ENCODE measurements at places on chromosomes 2 and 18.

DNA sequence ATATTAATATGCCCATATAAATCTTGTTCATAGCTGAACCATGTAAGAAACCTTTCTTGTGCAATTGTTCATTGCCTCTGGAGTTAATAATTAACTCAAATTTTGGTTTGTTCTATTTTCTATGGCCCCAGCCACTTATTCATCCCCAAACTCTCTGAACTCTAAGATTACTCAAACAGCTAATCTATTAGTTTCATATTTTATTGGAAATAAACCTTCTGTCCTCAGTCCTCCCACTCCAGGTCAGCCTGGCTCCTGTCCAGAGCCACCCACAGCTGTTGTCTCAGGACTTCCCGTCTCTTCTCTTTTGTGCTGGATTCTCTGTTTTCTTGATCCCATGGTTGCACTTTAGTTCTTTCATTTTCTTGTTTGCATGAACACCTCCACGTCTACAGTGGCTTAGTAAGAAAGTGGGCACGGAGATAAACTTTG, 4.4 kb upstream of the RNF103 start:
- no peak for DNase-seq

GRCh38 chr18:62037012-62037742, 144.4 kb upstream of the RNF152 start:
- DNase-seq = no peak

- DNase-seq = no peak
These were observed 1622.1 kb downstream of the LRP1B start for GRCh38 chr2:140508756-140509155.

GRCh38 chr18:35267809-35268208, 22.2 kb downstream of the ZSCAN30 start:
- no peak for DNase-seq

DNA sequence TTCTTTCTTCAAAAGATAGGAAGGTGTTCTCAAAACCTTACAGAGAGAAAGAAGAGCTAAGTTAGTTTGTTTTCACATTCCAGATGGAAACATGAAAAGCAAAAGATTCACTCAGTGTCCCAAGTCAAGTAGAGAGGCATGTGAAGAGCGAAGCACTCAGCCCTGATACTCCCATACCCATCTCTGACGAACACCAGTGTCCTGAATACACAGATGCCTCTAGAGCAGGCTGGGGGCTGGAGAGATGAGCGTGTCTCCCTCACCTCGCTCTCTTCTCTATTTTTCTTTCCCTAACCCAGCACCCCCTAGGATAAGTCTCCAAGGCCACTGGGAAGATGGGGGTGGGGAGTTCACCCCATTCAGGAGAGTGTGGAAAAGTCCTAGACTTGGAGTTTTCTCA, 227.8 kb downstream of the TMEM163 start:
- no peak for DNase-seq

- no peak for DNase-seq
These were observed 235.6 kb upstream of the HNRNPA3 start for GRCh38 chr2:176976736-176977685.

GRCh38 chr2:178008636-178009289, 63.8 kb downstream of the PDE11A start:
- DNase-seq = no peak

DNA sequence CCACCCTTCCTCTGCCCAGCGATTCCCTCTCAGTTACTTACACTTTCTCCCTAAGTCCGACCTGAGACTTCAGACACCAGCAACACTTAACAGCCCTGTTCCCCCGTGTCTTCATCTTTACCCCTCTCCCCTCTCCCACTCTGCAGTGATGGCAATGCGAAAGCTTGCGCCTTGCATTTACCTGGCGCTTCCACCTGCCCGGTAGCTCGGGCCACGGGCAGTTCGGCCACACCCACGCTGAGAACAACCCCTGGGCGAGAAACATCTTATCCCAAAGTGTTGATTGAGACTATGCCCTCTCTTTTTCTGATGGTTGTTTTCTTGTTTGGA, 558 bp downstream of the DNAJC10 start:
- no peak for DNase-seq

DNA sequence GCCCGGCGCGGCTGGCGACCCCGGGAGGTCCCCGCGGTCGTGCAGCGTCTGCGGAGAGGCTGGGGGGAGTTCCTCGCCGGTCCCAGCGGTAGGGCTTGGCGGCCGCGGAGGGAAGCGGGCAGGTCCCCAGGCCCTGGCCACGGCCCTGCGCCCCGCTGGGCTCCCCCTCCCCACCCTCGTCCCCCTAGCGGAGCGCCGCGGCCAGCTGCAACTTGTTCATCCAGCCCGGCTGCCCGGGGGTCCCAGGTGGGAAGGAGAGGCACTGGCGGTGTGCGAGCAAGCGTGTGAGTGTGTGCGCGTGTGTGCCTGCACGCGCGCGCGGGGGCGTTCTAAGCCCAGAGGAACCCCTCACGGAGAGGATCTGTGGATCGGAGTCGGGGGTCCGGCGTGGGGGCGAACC, 1.3 kb downstream of the PTPRM start:
- DNase-seq = no peak

DNA sequence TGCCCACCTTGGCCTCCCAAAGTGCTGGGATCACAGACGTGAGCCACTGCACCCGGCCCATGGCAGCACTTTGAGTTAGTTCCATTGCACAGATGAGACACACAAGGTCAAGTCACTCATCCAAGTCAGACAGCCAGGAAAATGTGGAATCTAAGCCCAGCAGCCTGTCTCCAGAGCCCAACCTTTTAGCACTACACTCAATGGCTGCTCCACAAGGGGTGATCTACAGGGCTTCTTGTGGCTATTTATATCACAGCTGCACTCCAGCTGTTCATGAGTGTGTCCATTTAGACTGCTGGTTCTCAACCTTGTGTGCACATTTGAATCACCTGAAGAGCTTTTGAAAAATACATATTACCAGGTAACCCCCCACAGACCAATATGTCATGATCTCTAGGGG, 72.9 kb upstream of the RPL31 start:
- DNase-seq = no peak

DNA sequence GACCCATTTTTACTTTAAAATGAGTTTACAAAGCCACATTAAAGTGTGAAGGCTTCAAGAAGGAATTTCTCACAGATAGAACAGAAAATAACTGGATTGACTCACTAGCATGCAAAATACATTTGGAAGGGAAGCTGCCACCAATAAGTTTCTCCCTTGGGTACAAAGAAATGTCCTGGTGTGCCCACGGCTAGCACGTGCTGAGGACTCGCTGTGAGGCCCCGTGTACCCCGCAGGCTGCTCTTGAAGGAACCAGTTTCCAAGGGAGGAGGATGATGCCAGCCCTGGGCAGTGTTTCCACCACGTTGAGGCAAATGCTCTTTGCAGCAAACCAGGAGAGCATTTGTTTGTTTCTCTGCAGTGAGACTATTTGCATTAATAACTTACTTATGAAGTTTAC, 207.3 kb downstream of the SH3RF3 start:
- no peak for DNase-seq

DNA sequence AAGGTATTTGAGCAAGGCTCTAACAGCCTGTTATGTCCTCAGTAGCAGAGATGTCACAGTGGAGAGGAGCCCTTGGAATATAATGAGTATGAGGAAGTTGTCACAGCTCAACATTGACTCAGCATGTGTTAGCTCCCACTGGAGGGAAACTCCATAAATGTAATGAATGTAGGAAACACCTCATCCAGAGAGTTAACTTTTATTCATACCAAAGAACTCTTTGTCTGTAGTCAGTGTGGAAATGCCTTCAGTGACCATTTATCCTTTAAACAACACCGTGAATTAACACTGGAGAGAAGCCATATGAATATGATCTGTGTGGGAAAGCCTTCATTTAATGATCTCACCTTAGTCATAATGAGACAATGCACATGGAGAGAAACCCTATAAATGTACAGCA, 59.7 kb downstream of the CYP1B1 start:
- DNase-seq = no peak

- DNase-seq = no peak
These were observed 1.5 kb upstream of the KLHL30 start for GRCh38 chr2:238136820-238137537.

GRCh38 chr2:231009236-231009919, 13.5 kb downstream of the SPATA3 start:
- no peak for DNase-seq

GRCh38 chr18:48735080-48735676, 196.3 kb downstream of the CTIF start:
- no peak for DNase-seq

DNA sequence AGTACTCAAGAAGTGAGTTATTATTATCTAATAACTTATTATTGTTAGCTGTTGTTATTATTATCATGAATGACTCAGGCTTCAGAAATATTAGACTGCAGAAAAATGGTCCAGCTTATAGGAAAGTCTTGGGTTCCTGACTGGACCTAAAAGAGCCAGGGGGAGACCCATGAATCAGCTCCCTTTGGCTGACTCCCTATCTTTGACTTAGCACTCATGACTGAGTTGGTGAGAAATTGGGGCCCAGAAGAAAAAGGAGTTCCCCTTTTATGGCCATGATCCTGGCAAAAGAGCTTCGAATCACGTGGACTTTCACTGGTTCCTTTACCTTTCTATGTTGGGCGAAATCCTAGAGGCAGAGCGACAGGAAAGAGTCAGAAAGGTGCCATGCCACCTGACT, 145.8 kb downstream of the MYO3B start:
- no peak for DNase-seq

DNA sequence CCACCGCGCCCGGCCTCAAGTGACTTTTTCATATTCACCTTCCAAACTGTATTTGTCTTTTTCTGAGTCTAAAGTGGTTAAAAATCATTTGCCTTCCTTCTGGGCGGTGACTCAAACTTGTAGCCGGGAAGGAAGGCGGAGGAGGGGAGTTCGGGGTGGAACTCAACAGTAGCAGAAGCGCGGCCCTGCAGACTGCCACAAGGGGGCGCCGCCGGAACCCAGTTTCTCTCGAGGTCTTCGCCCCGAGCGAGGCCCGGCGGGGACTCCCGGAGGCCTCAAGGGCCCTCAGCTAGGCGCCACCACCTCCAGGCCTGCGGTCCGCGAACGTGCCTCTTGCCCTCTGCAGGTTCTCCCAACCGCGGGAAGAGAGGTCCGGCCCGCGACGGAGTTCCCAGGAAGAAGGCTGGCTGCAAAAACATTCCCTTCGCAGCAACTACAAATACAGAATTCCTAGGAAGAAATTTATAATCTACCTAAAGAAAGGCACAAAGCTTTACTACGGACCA, 16.8 kb upstream of the ITM2C start:
- peak; percentile 88 for DNase-seq

DNA sequence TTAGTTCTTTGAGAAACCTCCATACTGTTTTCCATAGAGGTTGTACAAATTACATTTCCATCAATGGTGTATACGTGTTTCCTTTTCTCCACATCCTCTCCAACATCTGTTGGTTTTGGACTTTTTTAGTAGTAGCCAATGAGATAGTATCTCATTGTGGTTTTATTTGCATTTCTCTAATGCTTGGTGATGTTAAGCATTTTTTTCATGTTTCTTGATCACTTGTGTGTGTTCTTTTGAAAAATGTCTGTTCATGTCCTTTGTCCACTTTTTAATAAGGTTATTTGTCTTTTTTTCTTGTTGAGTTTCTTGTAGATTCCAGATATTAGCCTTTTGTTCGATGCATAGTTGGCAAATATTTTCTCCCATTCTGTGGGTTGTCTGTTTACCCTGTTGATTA, 392.3 kb upstream of the ZEB2 start:
- no peak for DNase-seq

DNA sequence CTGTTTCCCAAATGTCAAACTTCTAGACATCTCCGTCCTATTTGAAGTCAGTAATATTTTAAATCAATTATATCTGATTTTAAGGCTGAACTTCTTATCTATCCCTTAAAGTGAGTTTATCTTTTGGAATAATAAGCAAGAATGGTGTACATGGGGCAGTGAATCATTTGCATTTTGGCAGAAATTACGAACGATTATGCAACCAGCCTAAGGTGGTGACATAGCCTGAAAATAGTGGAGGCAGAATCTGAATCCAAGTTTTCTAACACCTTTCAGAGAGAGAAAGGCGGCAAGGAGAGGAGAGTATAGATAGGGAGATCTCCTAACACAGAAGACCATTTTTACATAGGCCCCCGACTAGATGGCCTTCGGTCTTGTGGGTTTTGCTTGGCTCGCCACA, 10.7 kb downstream of the ZBTB14 start:
- DNase-seq = no peak

DNA sequence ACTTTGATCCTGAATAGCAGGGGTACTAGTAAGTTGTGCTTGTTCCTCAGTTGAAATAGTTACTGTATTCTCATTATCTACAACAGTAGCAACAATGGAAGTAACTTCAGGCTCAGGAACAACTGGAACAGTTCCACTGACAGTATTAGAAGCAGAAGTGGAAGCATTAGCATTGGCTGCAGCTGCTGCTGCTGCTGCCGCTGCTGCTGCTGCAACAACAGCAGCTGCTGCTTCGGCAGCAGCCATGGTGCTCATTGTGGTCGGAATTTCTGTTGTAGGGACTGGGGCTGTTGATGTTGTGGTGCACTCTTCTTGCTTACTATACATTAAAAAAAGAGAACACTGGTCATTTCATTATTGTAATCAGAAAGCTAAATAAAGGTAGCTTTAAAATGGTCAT, 40.8 kb downstream of the PRPF40A start:
- no peak for DNase-seq

- no peak for DNase-seq
These were observed 58.7 kb downstream of the SLC25A12 start for GRCh38 chr2:171835386-171835785.

- no peak for DNase-seq
These were observed 31.6 kb downstream of the TWSG1 start for GRCh38 chr18:9366126-9366714.

DNA sequence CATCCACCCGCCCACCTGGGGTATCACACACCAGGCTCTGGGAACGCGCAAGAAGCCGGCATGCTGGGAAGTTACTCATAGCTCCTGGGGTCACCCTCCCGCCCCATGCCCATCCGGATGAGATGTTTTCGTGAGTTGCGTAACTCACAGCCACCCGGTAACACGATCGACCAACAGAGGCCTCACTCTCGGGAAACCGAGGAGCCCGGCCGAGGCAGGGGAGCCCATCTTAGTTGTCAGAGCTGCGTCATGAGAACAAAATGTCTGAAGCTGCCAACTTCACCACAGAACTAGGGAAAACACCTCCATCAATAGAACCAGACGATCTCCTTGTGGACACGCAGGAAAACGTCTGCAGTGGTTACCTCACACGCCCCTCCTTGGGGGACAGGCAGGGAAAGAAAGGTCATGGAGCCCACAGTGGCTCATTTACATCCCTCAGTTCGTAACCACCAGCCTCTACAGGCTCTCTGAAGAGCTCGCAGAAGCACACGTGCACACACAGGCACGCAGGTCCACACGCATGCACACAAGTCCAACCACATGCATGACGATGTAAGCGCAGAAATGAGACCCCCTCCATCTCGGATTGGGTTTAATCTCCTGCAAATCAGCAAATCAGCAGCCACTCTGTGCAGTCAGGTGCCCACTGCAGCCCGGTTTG, 26.2 kb downstream of the ADI1 start:
- no peak for DNase-seq

DNA sequence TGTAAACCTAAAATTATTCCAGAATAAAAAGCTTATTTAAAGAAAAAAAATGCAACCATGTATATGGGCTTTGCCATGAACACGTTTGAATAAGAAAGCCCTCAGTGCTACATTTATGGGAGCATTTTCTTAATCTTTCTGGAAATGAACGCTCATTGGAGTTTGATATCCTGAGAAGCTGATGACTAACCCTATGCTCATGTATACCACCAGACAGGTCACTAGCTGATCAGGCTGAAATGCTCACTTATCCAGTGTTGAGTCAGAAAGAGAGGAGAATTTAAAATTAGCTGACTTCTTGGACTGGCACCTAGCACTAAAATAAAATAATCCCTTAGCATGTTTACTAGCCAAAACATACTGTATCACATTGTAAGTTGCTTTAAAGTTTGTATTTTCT, 254.9 kb upstream of the SIX3 start:
- DNase-seq = no peak
